Naive thymus-derived CD8-positive, alpha-beta T cell (primary cell): ENCODE measurements at places on chromosomes 11 and 22.
A peak's percentile ranks its signal among the peaks of the same experiment; 100 is the strongest.

DNA sequence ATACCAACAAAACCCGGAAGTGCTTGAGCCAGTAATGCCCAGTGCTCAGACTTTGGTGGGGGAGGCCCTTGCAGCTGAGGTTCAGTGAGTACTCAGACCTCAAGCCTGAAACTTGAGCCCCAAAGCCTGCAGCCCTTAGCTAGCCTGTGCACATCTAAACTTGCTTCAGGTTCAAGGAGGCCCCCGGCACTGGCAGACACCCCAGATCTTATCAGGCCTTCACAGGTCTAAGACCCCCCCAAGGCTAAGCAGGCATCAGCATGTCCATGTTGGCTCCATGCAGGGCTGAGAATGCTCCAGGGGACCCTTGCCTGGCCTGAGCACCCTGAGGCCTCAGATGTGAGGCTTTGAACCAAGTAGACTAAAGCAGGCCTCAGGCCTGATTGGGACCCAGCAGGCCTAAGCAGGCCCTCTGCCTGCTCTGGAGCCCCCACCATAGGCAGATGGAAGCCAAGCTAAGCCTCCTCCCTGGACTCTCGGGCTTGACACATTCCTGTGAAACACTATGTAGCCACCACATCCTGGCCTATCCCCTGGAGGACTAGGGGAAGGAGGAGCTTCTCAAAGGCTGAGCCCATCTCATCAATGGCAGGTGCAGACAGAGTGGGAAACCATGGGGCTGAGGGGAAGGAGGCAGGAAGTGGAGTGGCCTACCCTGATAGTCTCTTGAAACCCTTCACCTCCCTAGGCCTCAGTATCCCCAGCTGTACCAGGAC, 1.2 kb upstream of the CASTOR1 start:
- peak overlapping the region; percentile 95 for H3K4me3 ChIP-seq
- peak overlapping the region; percentile 96 for H3K27ac ChIP-seq
- no peaks in the 10 kb centered on the region for H3K27me3 ChIP-seq
- no peak for DNase-seq
- peaks cover 62% of the 10 kb centered on the region for H3K4me1 ChIP-seq
- H3K36me3 ChIP-seq = peaks cover 29% of the 10 kb centered on the region

- peaks cover 12% of the 10 kb centered on the region for H3K36me3 ChIP-seq
- no peak overlapping the region for H3K27ac ChIP-seq
- H3K4me1 ChIP-seq = peaks cover 47% of the 10 kb centered on the region
These were observed 1.5 kb downstream of the ATM start for GRCh38 chr11:108224366-108224765.

GRCh38 chr11:47033439-47033838, 96.9 kb downstream of the CSTPP1 start:
- no peak overlapping the region for H3K27ac ChIP-seq
- DNase-seq = no peak
- no peaks in the 10 kb centered on the region for H3K36me3 ChIP-seq
- no peaks in the 10 kb centered on the region for H3K27me3 ChIP-seq

- H3K27me3 ChIP-seq = peaks cover 33% of the 10 kb centered on the region
- H3K4me1 ChIP-seq = no peaks in the 10 kb centered on the region
- no peaks in the 10 kb centered on the region for H3K36me3 ChIP-seq
- no peak overlapping the region for H3K27ac ChIP-seq
These were observed 43.7 kb upstream of the CHST1 start for GRCh38 chr11:45708887-45709663.

- H3K36me3 ChIP-seq = no peaks in the 10 kb centered on the region
- DNase-seq = no peak
- no peaks in the 10 kb centered on the region for H3K4me1 ChIP-seq
- H3K27ac ChIP-seq = no peak overlapping the region
These were observed 31.3 kb upstream of the ADA2 start for GRCh38 chr22:17250380-17251082.

DNA sequence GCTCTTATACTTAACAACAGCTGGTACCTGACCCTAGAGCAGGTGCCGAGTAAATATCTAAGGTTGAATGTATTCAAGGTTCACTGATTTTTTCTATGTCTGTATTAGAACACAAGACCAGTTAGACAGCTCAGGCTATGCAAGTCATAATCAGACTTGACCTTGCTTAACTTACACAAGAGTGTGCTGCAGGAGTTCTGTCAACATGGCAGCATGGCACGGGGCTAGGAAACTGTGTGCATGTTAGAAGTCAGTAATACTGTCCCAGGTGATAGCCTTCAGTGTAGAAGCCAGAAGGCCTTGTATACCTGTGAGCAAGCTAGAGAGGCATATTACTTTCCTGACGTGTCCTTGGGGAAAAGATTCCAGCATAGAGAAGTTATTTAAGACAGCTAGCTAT, 253.1 kb downstream of the FAT3 start:
- no peaks in the 10 kb centered on the region for H3K27me3 ChIP-seq
- H3K4me1 ChIP-seq = no peaks in the 10 kb centered on the region
- H3K27ac ChIP-seq = no peak overlapping the region
- H3K36me3 ChIP-seq = no peaks in the 10 kb centered on the region

DNA sequence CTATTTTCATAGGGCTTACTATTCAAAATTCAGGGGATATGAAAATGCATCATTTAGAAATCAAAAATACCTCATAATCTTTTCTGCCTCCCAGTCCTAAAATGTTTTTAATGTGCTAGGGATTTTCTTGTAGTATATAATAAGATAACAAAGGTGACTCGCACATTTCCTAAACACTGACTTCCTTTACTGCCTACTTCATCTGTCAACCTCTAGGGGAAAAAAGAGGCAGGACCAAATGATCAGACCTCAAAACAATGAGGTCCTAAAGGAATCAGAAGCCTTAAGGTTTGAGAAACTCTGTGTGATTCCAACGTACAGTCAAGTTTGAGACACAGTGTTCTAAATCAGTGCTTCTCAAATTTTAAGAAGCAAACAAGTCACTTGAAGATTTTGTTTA, 56.1 kb upstream of the POU2AF2 start:
- H3K27me3 ChIP-seq = peaks cover 8% of the 10 kb centered on the region
- no peak overlapping the region for H3K4me3 ChIP-seq
- peaks cover 25% of the 10 kb centered on the region for H3K4me1 ChIP-seq
- no peak overlapping the region for H3K27ac ChIP-seq

DNA sequence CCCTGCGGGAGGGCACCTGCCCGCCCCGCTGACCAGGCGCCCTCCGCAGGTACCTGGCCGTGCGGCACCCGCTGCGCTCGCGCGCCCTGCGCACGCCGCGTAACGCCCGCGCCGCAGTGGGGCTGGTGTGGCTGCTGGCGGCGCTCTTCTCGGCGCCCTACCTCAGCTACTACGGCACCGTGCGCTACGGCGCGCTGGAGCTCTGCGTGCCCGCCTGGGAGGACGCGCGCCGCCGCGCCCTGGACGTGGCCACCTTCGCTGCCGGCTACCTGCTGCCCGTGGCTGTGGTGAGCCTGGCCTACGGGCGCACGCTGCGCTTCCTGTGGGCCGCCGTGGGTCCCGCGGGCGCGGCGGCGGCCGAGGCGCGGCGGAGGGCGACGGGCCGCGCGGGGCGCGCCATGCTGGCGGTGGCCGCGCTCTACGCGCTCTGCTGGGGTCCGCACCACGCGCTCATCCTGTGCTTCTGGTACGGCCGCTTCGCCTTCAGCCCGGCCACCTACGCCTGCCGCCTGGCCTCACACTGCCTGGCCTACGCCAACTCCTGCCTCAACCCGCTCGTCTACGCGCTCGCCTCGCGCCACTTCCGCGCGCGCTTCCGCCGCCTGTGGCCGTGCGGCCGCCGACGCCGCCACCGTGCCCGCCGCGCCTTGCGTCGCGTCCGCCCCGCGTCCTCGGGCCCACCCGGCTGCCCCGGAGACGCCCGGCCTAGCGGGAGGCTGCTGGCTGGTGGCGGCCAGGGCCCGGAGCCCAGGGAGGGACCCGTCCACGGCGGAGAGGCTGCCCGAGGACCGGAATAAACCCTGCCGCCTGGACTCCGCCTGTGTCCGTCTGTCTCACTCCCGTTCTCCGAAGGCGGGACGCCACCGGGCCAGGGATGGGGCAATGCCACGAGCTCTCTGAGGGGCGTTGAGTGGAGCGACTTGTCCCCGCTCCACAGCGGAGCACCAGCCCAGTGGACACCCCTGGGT, 1.8 kb downstream of the GALR3 start:
- H3K36me3 ChIP-seq = no peaks in the 10 kb centered on the region
- no peak overlapping the region for H3K27ac ChIP-seq
- DNase-seq = no peak
- peaks cover 5% of the 10 kb centered on the region for H3K4me1 ChIP-seq
- peaks cover 11% of the 10 kb centered on the region for H3K27me3 ChIP-seq

DNA sequence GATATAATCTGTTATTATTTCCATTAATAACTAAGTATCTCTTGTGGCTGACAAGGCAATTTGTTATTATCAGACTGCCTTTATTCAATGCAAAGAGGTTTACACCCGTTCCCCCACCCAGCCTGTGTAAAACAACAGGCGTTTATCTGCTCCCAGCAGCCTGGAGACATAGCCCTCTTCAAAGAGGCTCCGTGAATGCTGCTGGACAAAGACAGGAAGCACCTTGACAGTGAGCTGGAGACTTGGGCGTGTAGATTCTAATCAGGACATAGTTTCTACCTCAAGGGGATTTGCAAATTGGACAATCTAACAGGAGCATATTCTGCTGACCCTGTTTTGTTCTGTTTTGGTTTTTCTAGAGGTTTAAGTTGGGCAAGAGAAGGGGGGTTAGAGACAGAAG, 733.0 kb upstream of the KIRREL3 start:
- no peak for DNase-seq
- peaks cover 5% of the 10 kb centered on the region for H3K27me3 ChIP-seq
- H3K4me3 ChIP-seq = no peak overlapping the region
- no peaks in the 10 kb centered on the region for H3K36me3 ChIP-seq
- H3K4me1 ChIP-seq = peaks cover 3% of the 10 kb centered on the region

GRCh38 chr11:71580057-71581003, 2.3 kb downstream of the KRTAP5-11 start:
- H3K27me3 ChIP-seq = peaks cover 31% of the 10 kb centered on the region
- H3K4me1 ChIP-seq = no peaks in the 10 kb centered on the region
- no peak overlapping the region for H3K27ac ChIP-seq

- H3K27me3 ChIP-seq = peaks cover 37% of the 10 kb centered on the region
- H3K4me3 ChIP-seq = no peak overlapping the region
- peaks cover 10% of the 10 kb centered on the region for H3K4me1 ChIP-seq
- H3K27ac ChIP-seq = no peak overlapping the region
- no peak for DNase-seq
- H3K36me3 ChIP-seq = no peaks in the 10 kb centered on the region
These were observed 37.1 kb upstream of the EHF start for GRCh38 chr11:34583818-34584217.

GRCh38 chr11:126863294-126863997, 137.1 kb downstream of the KIRREL3 start:
- no peak for DNase-seq
- H3K4me1 ChIP-seq = no peaks in the 10 kb centered on the region

DNA sequence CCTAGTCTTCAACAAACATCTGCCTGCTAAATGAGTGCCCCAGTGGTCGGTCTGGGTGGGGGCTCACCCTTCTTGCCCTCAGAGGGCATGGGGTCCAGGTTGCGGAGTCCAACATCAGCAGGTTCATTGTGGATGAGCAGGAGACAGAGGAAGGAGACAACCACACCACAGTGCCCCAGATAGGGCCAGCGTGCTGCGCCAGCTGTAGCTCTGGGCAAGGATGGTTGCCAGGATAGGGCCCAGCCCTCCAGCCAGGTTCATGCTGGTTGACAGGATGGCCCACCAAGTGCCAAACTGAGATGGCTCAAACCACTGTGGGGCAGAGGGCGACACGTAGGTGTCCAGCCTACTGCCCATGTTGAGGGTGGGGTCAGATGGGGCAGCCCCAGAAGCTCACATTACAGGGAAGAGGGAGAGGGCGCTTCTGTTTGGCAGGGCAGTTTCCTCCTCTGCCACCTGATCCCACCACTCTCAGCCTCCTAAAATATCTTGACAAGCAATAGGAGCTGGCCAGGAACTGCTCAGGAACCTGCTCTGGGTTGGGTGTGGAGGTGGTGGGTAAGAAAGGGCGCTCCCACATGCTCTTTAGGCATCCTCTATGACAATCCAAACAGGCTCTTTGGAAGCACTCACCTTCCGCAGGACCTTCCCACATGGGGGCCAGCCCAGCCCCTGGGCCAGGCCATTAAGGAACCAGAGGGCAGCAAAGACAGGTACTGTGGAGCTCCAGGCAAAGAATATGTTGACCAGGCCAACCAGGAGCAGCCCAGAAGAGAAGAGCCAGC, 2.9 kb downstream of the SLC37A4 start:
- no peaks in the 10 kb centered on the region for H3K27me3 ChIP-seq
- peaks cover 39% of the 10 kb centered on the region for H3K4me1 ChIP-seq
- no peak overlapping the region for H3K4me3 ChIP-seq
- H3K27ac ChIP-seq = no peak overlapping the region
- H3K36me3 ChIP-seq = no peaks in the 10 kb centered on the region

DNA sequence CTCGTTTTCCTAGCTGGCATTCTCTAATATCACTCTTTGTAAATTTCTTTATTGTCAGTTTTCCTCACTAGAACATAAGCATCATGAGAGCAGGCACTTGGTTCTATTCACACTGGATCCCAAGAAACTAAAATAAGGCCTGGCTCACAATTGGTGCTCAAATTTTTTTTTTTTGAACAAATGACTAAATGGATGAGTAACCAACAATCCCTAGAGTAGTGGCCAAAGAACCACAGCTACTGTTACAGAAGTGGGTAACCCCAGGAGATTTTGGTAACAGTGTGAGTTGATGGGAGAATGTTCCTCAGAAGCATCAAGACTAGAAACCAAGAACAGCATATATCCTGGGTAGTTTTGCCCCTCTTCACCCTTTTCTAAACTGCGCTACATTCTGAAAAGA, 572.6 kb downstream of the INSC start:
- H3K36me3 ChIP-seq = peaks cover 6% of the 10 kb centered on the region
- H3K4me1 ChIP-seq = no peaks in the 10 kb centered on the region
- no peak for DNase-seq
- H3K27me3 ChIP-seq = peaks cover 3% of the 10 kb centered on the region

DNA sequence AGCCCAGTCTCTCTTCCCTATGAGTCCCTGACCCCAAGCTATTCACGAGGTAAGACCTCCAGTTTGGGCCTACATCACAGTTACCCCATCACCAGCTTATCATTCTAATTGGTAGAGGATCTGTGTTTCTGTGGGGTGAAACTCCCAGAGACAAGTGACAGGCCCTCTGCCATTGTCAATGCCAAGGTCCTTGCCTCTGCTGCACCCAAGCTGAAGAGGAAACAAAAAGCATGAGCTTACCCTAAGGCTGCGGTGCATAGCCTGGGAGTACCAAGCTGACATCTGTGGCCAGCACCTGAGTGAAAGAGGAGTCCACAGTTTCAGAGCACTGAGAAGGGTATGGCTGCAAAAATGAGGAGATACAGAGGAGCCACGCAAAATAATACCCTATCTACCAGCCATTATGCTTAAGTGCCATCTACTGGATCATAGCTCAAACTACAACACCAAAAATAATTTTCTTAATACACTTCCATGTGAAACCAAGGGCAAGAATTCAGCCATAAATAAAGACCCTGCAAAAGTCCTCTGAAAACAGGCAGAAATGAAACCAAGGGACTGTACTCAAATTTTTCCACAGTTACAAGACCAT, 62.3 kb upstream of the ANO5 start:
- no peak overlapping the region for H3K27ac ChIP-seq
- DNase-seq = no peak
- H3K4me1 ChIP-seq = no peaks in the 10 kb centered on the region
- H3K36me3 ChIP-seq = peaks cover 6% of the 10 kb centered on the region
